Myometrial cell (primary cell): ENCODE measurements at places on chromosomes 7 and 10. TPM values are rescaled to one million over a fixed set of nuclear protein-coding genes. Genes with fewer than 3 reads are reported as not detected.

PANK1 gene
- 2.0 and 2.5 TPM in 2 replicates for total RNA-seq

C10orf53 gene
- total RNA-seq: not detected in 2 replicates

IFT22 gene
- 48.4 and 52.8 TPM in 2 replicates for total RNA-seq

FAM25A gene
- not detected in 2 replicates for total RNA-seq

TEX47 gene
- not detected in 2 replicates for total RNA-seq

FHIP2A gene
- total RNA-seq: 10.7 and 12.8 TPM in 2 replicates

TET1 gene
- total RNA-seq: 1.7 and 2.8 TPM in 2 replicates

CCDC136 gene
- total RNA-seq: 3.7 and 6.6 TPM in 2 replicates
